Activated CD4-positive, alpha-beta memory T cell treated with anti-CD3 and anti-CD28 coated beads for 36 hours (primary cell): ENCODE measurements at places on chromosomes 7 and 10. TPM values are rescaled to one million over a fixed set of nuclear protein-coding genes. Genes with fewer than 3 reads are reported as not detected.

The PSPH gene
- 16.3 TPM for total RNA-seq

The MAP3K8 gene
- total RNA-seq: 36.5 TPM

The TACR2 gene
- not detected for total RNA-seq

The COA1 gene
- total RNA-seq: 78.9 TPM

The LIPM gene
- not detected for total RNA-seq

The DLX6 gene
- total RNA-seq: not detected
